ENCODE measurements at places on chromosomes 5 and 9. TPM values are rescaled to one million over a fixed set of nuclear protein-coding genes. Genes with fewer than 3 reads are reported as not detected.

- peaks cover 4% of the 10 kb centered on the region for H3K4me1 ChIP-seq
- H3K27ac ChIP-seq: no peak overlapping the region
- H3K27me3 ChIP-seq: peaks cover 23% of the 10 kb centered on the region
- H3K4me3 ChIP-seq: no peak overlapping the region
- no peak for DNase-seq
Observed at GRCh38 chr9:135494791-135495559, 5.5 kb upstream of the MRPS2 start.

DNA sequence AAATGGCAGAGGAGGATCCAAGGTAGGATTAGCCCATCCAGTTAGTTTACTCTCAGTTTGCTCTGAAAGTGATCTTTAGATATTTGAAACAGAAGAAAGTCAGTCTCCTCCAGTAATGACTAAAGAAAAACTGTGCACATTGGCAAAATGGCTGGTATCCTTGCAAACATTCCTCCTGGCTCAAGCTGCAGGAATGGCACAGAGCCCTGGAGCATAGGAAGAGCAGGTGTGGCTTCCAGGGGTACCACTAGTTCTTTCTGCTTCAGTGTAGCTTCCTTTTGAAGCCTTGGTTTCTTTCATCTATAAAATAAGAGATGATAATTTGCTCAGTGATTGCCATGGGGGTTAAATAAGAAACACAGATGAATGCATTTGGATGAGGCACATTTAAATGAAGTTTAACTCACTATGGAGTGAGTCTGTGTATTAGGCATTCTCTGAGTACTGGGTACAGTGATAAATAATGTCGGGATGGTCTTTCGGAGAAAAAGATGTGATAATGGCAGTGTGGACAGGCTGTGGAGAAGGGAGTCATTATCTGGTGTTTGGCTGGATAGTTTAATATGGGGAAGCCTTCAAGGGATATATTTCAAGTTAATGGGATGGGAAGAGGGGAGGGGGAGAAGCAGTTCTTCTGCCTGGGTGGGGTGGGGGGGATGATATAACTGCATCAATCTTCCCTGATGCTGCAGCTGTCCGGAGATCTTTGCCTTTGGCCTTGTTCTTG is 217.3 kb upstream of the KLF4 start:
- no peaks in the 10 kb centered on the region for H3K36me3 ChIP-seq
- DNase-seq: no peak
- H3K4me1 ChIP-seq: no peaks in the 10 kb centered on the region
- no peak overlapping the region for H3K4me3 ChIP-seq
- H3K27me3 ChIP-seq: no peaks in the 10 kb centered on the region

DNA sequence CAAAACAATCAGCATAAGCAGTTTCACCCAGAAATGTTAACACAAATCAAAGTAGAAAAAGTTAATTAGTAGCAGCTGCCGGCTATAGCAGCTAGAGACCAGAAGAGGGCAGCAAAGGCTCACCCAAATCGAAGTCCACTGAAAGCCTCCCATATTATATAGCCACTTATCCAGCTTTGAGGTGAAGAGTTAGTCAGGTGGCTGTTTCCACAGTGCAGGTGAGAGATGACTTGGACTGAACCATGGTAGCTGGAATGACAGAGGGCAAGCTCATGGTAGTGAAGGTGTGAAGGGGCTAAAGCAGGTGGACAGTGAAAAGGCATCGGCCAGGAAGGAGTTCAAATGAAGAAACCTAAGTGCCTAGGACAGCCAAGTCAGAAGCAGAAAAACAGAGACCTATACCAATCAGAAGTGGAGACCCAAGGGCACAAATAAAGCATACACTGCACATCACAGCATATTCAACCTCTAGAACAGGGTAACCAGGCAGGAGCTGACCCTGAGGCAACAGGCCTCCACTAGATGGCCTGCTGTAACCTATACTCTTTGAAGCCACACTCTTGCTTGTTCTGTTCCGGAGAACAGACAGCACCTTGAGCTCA is 7.2 kb upstream of the RNF38 start:
- DNase-seq: peak; percentile 60
- no peaks in the 10 kb centered on the region for H3K27me3 ChIP-seq
- peak overlapping the region; percentile 27 for H3K27ac ChIP-seq
- no peak overlapping the region for H3K4me3 ChIP-seq
- peaks cover 3% of the 10 kb centered on the region for H3K36me3 ChIP-seq

DNA sequence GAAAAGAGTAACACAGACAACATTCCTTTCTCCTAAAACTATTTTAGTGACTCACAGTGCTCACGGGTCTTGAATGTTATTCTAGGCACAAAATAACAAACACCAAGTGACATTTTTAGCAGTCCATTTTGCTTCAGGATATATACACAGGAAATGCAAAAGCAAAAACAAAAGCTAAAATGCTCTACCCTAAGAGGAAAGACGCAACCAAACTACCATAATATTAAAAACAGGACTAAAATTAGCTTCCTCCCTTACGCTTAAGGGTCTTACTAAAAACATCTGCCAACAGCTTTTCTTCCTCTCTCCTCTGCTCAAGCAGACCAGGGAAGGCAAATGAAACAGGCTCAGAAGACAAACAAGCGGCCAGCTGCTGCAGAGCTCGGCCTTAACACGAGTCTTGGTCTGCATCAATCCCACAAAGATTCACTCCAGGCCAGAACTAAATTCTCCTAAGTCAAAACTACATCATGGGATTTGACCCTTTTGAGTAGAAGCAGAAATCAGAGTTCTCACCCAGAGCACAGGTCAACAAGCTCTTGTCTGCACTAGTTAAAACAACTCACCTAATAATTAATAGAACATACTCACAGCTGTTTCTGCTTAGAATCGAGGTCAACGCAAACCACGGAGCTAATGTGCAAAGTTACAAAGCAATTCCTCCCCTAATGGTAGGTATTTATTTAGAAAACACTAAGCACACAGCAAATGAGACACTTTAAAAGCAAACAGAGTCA is 62.3 kb downstream of the RAPGEF1 start:
- H3K27ac ChIP-seq: peak overlapping the region; percentile 95
- H3K27me3 ChIP-seq: no peaks in the 10 kb centered on the region
- peaks cover 41% of the 10 kb centered on the region for H3K36me3 ChIP-seq
- DNase-seq: peak; percentile 28
- peaks cover 92% of the 10 kb centered on the region for H3K4me1 ChIP-seq

DNA sequence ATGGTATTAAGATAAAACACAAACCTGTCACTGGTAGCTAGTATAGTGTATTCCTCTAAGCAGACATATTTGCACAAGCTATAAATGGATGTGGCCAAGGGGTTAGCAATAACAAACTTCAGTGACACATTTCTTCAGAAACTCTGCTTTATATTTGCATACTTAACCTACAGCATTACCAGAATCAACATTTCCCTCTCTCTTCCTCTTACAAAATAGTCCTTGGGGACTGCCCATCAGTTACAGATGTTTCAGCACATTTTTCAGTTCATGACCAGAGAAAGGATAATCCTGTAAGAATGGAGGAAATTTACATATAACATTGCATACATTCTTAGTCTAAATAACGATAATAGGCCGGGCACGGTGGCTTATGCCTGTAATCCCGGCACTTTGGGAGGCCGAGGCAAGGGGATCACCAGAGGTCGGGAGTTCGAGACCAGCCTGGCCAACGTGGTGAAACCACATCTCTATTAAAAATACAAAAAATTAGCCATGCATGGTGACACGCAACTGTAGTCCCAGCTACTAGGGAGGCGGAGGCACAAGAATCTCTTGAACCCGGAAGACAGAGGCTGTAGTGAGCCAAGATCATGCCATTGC is 25.3 kb upstream of the SLC1A1 start:
- no peak overlapping the region for H3K4me3 ChIP-seq
- H3K36me3 ChIP-seq: no peaks in the 10 kb centered on the region
- DNase-seq: no peak
- peaks cover 5% of the 10 kb centered on the region for H3K4me1 ChIP-seq

DNA sequence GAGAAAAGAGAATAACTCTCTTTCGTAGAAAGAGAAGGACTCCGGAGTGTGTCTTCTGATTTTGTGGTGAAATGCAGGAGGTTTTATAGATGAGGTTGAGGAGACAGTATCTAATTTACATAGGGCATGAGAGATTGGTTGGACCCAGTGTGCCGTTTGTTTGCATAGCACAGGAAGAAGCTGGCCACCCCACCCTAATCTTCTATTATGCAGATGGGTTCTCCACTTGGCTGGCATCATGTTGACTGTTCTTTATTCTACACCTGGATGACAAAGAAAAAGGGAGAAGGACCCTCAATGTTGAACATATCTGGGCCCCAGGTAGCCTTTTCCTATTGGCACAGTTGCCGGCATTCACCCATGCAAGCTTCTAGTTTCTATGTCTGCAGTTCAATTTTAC is 23.2 kb upstream of the MINAR2 start:
- DNase-seq: no peak
- no peak overlapping the region for H3K4me3 ChIP-seq
- no peaks in the 10 kb centered on the region for H3K4me1 ChIP-seq

- H3K4me1 ChIP-seq: no peaks in the 10 kb centered on the region
- no peaks in the 10 kb centered on the region for H3K36me3 ChIP-seq
- no peak for DNase-seq
- H3K27ac ChIP-seq: no peak overlapping the region
Observed at GRCh38 chr9:72980600-72981265, 27.9 kb upstream of the ALDH1A1 start.

Gene NIM1K
- 0.73 TPM for total RNA-seq

Gene ENTPD2
- 0.15 TPM for total RNA-seq

Gene LOX
- total RNA-seq: 0.10 TPM

Gene PPP3R2
- not detected for total RNA-seq

Gene FOXD4L4
- 0.13 TPM for total RNA-seq

Gene SEMA6A
- 0.13 TPM for total RNA-seq

Measured in activated CD4-positive, alpha-beta memory T cell treated with anti-CD3 and anti-CD28 coated beads, Interleukin-2, amount 10 ng/mL, durations not matched to agents 7 days and 5 days (primary cell).